ENCODE measurements at places on chromosomes 16 and 17. TPM values are rescaled to one million over a fixed set of nuclear protein-coding genes. Genes with fewer than 3 reads are reported as not detected.

Gene REXO5
- total RNA-seq = 2.9 TPM

Gene TBC1D28
- not detected for total RNA-seq

Gene DDX52
- total RNA-seq = 26.3 TPM

Gene MSLN
- total RNA-seq = 1.4 TPM

Gene HEATR9
- total RNA-seq = not detected

Gene BIRC5
- total RNA-seq = 77.1 TPM

Gene UTS2R
- total RNA-seq = not detected

Gene SLC16A13
- total RNA-seq = 11.0 TPM

Gene TMEM235
- not detected for total RNA-seq

Gene CLEC18C
- 0.35 TPM for total RNA-seq

Gene SLFN13
- 10.2 TPM for total RNA-seq

Data from colonic mucosa (tissue), 4 donors.